Stimulated activated CD4-positive, alpha-beta T cell treated with anti-CD3 and anti-CD28 coated beads, Interleukin-12 subunit alpha, Interleukin-12 subunit beta, amount 100 ng/mL, for 4 hours (primary cell): ENCODE measurements at places on chromosomes 1 and 21.

DNA sequence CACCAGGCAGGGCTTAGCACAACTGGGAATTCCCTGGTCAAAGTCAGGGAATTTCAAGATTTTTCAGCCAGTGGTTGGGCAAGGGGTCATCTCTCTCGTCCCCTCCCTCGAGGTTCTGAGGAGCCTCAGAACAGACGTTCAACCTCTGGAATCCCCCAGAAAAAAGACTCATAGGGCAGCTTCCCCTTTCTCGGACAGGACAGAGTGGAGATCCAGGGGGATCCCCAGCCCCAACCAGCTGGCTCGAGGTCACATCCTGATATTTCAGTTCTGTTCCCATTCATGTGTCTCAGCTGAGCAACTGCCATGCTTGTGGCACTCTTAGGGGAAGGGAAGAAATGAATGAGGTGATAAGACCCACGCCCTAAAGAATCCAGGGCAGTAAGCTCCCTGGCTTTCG is 4.9 kb upstream of the LAD1 start:
- DNase-seq = no peak

GRCh38 chr1:176838276-176838995 is 326.1 kb downstream of the ASTN1 start:
- no peak for DNase-seq

GRCh38 chr1:6262555-6263420 is 1.9 kb upstream of the GPR153 start:
- no peak for DNase-seq

DNA sequence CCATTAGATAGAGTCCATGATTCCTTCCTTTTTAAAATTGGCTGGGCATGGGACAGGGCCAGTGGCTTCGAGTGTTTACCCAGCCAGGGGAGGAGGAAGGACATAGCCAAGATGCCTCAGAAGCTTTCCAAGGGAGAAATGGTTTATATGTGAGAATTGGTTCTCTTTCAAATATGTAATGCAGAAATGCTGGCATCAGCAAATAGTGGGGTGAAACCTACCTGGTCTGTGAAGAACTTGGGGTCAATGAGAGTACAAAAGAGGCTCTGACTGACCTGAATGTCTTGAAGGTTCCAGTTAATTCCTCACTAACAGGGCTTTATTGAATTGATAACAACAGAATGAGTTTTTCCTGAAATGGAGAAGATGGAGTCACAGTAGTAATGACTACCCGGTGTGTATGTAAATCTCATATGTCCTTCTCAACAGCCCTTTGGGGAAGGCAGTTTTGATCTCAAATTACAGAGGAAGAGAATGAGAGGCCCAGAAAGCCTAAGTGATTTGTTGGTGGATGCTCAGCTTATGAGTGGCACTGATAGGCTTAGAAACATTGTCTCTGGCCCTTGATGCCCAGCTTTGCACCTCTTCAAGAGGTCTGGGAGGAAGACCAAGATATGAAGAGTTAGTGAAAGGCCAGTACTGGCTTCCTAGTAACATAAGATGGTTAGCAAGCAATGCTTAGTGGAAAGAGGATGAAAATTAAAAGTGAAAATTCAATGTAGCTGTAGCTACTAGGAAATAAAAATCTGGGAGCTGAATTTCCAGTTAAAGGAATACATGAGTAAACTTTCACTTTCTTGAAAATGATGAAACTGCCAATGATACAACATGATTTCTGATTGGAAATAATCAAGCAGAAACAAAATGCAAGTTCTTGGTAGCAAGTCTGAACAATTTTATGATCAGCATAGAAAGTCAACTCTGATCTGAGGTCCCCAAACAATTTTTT is 2.7 kb downstream of the ATF3 start:
- DNase-seq = no peak

GRCh38 chr1:37723390-37724078 is 31.2 kb downstream of the CDCA8 start:
- DNase-seq = no peak

- no peak for DNase-seq
Observed at GRCh38 chr1:117793413-117793812, 136.0 kb downstream of the GDAP2 start.
